ENCODE measurements at places on chromosomes 4 and X.

DNA sequence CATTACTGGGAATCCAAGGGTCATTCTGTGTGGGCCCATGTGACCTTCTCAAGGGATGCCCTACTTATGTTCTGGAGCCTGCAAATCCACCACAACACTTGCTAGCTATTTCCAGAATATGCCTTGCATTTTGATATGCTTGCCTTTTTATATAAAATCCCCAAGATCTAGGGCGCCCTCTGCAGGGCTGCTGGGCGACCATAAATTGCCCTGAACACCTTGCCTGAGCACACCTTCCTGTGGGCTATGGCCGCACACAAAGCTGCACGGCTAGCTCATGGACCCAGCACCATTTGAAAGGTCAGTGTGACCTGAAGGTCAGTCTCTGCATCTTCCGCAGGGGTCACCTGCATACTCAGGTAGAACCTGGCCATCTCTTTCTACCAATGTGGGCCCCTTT, 311.7 kb downstream of the NLGN4X start:
- no peak for DNase-seq

GRCh38 chrX:11480626-11481025, 185.1 kb downstream of the ARHGAP6 start:
- no peak for DNase-seq

GRCh38 chr4:141306331-141306730, 85.6 kb downstream of the ZNF330 start:
- no peak for DNase-seq

- DNase-seq, result no peak
These were observed 166.3 kb upstream of the LEF1 start for GRCh38 chr4:108335081-108335480.

GRCh38 chr4:149296503-149296902, 519.1 kb downstream of the IQCM start:
- DNase-seq, result no peak

DNA sequence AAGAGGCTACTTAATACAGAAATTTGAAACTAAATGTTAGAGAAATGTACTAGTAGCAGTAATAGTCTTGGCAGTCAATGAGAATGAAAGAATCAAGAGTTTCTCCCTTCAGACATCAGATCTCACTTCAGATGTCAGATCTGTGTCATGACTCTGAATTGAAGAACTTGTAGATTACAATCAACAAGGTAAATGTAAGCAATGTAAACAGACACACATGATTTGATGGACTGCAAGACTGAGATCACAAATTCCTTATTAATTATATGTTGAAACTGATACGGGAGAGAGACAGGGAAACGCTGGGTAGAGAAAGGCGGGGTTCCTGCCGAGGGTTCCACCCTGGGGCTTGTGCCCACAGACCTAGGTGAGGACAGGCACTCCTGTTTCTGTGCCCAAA, 65.5 kb upstream of the HHIP start:
- no peak for DNase-seq

GRCh38 chrX:16082470-16083085, 40.8 kb upstream of the GRPR start:
- no peak for DNase-seq

GRCh38 chrX:21487832-21488231, 113.6 kb downstream of the CNKSR2 start:
- DNase-seq, result peak; percentile 27

Measured in NCI-H1930 (cell line).